ENCODE measurements at places on chromosomes 7 and 10.

DNA sequence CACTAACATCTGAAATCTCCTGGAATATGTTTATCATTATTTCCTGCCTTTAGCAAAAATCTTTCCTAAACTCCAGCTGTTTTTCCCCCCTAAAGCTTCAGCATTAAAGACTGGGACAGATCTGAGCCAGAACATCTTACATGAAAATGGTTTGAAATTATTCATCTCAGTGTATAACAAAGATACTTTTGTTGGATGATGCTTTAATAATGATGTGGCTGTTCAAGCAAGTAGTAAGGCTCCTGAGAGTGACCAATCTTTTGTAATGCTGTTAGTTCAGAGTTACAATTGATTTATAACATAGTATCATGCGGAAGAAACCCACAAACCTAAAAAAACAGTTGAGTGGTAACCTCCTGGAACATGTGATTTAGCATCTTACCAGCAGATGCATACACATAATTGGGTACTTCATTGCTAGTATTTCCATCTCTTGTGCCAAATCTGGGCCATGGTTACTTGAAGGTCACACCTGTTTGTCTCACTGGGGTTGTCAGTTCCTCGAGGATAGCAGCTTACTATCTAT, 1.5 kb downstream of the BZW2 start:
- DNase-seq = no peak

- DNase-seq = no peak
Observed at GRCh38 chr7:25985196-25985595, 166.8 kb upstream of the NFE2L3 start.

DNA sequence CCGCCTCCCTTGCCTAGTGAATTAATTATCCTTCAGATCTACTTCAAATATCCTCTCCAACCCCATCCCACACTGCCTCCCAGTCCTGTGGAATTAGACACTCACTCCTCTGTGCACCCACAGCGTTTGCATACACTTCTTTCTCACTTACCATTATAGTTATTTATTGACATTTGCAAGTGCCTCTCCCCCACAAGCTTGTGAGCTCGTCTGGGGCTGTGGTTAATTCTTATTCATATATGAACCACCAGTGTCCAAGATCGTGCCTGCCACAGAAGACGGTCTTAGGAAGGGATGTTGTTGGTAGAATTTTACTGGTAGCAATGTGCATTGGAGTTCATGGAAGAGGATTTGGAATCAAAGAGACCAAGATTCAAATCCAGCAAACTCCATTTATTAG, 68.1 kb upstream of the AOAH start:
- DNase-seq = no peak

DNA sequence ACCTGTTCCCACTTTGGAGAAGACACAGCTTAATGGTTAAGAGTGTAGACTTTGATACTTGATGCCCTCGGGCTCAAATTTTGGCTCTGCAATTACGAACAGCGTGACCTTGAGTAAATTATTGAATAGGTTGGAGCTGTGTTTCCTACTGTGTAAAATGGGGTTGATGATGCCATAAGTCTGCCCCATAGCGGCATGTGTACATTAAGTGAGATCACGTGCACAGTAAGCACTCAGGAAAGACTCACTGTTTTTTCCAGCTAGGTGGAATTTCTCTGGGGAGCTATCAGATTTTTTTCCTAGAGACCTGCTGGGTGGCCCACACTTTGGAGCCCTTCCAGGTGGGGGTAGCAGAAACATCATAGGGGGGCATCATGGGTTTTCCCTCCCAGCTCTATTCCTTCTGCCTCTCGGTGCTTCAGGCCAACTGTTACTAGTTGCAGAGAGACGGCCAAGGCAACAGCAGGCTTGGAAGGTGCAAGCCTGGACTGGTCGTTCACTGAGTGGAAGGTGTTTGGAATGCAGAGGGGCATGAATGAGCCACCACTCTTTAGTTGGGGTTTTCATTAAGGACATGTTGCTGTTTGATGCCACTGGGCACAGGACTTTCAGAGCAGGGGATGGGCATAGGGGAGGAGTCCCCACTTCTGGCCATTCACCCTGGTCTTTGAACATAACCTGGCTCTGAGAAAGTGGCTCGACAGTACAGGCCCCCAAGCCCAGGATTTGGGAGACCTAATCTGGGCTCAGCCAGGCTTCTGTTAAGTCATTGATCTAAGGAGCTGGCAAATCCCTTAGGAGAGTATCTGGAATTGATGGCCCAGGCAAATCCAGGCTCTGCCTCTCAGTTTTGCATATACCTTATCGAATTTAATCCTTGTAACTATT, 64.0 kb downstream of the SYPL1 start:
- DNase-seq = no peak

DNA sequence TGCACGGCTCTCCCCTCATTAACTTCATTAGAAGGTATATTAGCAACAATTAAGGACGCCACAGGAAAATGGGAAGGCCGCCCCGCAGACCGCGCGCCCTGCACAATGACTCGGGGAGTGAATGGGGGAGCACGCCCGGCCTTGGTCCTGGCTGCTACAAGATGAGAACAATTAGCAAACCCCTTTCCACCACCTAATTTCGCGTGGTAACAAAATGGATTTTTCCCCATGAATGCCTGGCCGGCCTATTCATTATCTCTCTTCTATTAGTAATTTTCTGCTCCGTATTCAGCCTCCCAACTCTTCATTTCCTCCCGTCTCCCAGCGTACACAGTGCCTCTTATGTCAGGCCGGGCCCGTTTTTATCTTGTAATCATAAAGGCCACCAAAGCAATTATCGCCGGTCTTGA, 346.9 kb downstream of the DNAJB6 start:
- no peak for DNase-seq

GRCh38 chr10:79979976-79980687, 31.2 kb upstream of the SFTPD start:
- DNase-seq = no peak

DNA sequence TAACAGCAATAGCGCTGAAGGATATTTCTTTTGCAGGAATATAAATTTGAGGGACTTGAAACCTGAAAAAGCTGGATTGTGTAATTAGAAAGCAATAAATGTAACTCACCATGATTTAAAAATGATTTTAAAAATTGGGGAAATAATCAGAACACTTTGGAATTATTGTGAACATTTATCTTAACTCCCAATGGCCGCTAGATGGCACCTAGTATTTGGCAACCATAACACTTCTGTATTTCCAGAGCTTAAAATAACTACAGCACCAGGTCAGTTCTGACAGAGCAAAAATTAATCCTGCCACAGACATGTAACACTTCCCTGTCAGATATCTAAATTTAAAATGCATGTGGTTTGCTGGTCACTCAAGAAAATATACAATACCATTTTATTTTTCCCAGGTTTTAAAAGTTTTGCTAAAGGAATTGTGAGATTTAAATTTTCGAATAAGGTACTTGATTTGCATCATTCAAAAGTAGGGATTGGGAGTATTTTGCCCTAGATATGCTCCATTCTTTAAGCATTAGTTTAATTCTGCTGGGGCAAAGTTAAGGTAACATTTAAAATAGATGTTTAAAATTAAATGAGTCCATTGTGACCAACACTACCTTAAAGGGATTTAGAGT, 144.5 kb downstream of the PPP1R3A start:
- DNase-seq = no peak

DNA sequence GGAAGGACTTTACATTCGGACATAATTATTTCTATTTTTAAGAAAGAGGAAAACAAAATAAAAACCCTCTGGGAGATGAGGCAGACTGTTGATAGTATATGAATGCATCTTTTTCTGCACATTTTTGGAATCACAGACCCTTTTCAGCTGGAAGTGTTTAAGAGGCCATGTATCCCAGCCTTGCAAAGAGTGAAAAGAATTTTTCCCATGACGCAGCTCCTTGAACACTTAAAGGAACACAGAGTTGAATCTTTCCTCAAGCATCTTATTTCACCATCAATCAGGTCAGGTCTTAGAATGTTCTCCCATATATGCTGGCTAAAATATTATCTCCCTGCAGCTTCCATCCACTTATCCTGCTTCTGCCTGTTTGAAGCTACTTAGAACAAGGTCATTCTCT, 45.9 kb upstream of the PAPSS2 start:
- no peak for DNase-seq

DNA sequence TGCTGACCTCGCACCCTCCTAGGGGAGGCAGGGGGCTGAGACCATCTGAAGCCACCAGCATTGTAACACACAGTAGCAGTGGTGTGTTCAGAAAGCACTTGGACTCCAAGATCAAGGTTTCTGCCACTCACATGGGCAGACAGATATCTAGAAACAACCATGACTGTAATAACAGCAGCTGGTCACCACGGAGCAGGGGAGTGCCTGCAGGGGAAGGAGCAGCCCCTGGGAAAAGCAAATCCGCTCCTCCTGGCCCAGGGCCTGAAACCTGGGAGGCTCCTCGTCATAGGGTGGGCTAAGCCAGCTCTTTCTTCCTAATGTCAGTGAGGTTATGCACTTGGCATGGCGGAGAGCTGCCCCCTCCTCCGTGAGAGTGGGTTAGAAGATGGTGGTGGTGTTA, 118.4 kb upstream of the INSYN2A start:
- DNase-seq = no peak

GRCh38 chr10:97888641-97889262, 39.1 kb downstream of the GOLGA7B start:
- DNase-seq = no peak

- no peak for DNase-seq
Observed at GRCh38 chr7:47540387-47541350, 41.2 kb downstream of the TNS3 start.

- no peak for DNase-seq
Observed at GRCh38 chr10:100812978-100813377, 67.6 kb downstream of the PAX2 start.

DNA sequence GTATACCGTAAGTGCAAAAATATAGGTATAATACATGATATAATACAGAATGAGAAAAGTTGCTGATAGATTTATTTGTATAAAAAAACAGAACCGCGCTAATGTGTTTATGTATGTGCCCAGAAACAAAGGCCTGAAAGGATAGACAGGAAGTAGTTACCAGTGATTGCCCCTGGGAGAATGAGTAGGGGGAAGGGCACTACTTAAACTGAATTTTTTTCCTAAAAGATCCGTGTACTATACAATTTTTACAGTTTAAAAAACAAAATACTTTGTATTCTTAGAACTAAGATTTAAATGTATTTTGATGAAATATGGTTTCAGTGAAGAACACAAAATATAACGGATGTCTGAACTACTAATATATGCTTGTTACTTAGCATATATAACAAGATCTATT, 2.9 kb downstream of the IPMK start:
- no peak for DNase-seq

GRCh38 chr7:134287916-134288659, 28.6 kb downstream of the SLC35B4 start:
- DNase-seq = no peak

GRCh38 chr7:41189866-41190265, 513.0 kb downstream of the INHBA start:
- no peak for DNase-seq

DNA sequence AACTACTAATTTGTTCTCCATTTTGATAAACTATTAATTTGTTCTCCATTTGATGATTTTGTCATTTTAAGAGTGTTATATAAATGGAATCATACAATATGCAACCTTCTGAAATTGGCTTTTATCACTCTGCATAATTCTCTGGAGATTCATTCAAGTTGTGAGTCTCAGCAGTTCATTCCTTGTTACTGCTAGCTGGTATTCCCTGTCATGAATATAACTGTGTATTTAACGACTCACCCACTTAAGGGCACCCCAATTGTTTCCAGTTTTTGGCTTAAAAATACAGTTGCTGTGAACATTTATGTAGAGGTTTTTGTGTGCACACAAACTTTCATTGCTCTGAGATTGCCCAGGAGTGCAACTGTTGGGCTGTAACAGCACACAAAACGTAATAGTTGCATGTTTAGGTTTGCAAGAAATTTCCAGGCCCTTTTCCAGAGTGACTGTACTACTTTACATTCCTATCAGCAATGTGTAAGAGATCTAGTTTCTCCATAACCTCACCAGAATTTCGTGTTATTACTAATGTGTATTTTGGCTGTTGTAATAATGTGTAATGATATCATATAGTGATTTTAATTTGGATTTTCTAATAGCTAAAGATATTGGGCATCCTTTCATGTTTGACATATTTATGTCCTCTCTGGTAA, 153.2 kb upstream of the ADCY1 start:
- no peak for DNase-seq

GRCh38 chr7:48004638-48005037, 24.3 kb downstream of the SUN3 start:
- DNase-seq = no peak

DNA sequence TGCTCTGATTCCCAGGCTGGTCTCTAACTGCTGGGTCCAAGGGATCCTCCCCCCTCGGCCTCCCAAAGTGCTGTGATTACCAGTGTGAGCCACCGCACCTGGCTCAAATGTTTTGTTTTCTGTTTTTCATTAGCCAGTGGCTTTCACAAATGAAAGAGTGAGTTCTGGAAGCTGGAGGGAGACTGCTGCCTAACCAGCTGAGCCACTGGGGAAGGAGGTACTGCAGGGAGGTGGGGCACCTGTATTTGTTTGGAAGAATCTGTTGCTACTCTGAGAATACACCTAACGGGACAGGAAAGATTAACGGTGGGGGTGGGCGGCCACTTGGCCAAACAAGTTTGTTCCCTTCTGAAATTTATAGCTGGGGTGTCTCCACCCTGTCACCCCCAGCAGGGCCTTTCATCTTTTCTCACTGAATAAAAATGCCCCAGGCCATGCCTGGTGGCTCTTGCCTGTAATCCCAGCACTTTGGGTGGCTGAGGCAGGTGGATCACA, 4.7 kb downstream of the STOX1 start:
- no peak for DNase-seq

DNA sequence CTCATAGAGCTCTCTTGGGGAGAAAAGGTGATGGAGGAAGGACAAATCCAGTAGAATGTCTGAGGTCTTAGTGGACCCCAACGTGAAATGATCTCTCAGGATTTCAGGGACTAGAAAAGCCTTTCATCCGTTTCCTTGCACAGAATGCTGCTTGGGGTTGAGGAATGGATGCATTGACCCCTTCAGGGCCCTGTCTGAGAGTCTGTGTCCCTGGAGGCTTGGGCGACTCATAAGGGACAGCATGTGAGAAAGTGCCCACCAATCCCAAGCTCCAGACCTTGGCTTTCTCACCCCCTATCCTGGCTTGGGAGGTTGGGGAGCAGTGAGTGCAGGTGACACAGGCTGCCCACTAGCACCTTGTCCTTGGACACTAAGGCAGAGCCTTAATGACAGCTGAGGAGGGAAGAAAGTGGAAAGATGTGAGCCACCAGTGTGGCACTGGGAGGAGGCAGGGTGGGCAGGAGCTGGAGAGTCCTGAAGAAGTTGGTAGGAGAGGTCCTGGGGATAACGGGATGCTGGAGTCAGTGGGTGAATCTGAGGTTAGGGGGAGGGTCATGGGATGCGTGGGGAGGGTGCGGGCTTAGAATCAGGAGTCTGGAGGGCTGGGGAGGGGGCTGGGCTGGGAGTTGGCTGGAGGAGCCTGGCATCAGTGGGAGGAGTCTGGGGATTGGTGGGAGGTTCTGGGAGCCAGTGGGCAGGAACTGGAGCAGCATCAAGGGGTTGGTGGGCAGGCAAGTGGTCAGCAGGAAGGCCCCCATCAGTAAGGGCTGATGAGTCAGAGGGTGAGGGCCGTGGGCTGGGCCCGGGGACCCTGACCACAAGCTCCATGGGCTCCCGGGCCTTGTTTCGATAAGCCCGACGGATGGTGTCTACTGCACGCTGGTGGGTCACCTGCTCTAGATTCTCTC, 8.6 kb downstream of the LZTS2 start:
- DNase-seq = no peak
